ENCODE measurements at places on chromosomes 2 and 18.

GRCh38 chr2:69724540-69725159 is 17.3 kb upstream of the ANXA4 start:
- peak; percentile 57 for DNase-seq

- no peak for DNase-seq
Measured at GRCh38 chr2:158841850-158842249, 46.7 kb downstream of the DAPL1 start.

DNA sequence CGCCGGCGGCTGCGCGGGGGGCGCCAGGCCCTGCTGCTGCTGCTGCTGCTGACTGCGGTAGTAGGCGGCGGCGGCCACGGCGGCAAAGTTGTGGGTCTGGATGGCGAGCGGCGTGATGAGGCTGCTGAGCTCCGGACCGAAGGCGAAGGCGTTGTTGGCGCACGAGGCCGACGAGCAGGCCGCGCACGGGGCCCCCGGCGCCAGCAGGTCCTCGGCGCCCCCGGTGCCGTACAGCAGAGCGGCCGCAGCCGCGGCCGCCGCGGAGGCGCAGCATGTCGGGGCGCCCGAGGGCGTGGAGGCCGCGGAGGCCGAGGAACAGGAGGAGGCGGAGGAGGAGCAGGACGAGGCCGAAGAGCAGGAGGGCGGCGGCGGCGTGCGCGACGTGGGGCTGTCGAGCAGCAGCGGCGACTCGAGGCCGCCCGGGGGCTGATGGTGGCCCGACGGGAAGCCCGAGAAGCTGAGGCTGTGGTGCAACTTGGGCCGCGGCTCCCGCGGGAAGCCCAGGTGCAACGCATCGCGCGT is 1.8 kb downstream of the ZFP36L2 start:
- no peak for DNase-seq

GRCh38 chr18:46246101-46246500 is 141.9 kb downstream of the HAUS1 start:
- DNase-seq = no peak

- DNase-seq = no peak
Measured at GRCh38 chr2:211270257-211270656, 713.9 kb downstream of the CPS1 start.

GRCh38 chr18:64379662-64380061 is 230.8 kb upstream of the LINC00305 start:
- no peak for DNase-seq

All from GM18507 (cell line).